ENCODE measurements at places on chromosomes 2 and 18.

- DNase-seq = no peak
Measured at GRCh38 chr18:41756141-41756540, 198.9 kb upstream of the PIK3C3 start.

DNA sequence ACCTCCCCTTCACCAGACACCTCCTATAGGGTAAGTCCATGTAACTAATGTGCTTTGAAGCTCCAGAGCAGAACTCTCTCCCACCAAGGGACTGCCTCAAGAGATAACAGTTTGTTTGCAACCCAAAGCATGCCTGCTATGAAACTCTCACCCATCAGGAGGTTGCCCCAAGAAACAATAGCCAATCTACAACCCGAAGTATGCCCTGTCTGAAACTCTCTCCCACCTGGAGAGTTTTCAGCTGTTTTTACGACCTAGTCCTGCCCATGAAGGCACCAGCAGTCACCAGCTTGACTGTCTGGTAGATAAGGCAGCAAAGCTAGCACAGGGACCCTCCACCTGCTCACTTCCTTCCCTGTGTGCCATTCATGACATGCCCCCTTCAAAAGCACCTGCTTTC is 533.9 kb upstream of the CRIM1 start:
- no peak for DNase-seq

- DNase-seq = no peak
Measured at GRCh38 chr2:85954590-85955458, 66.0 kb upstream of the ST3GAL5 start.

GRCh38 chr2:168978461-168978861 is 52.7 kb downstream of the ABCB11 start:
- no peak for DNase-seq

DNA sequence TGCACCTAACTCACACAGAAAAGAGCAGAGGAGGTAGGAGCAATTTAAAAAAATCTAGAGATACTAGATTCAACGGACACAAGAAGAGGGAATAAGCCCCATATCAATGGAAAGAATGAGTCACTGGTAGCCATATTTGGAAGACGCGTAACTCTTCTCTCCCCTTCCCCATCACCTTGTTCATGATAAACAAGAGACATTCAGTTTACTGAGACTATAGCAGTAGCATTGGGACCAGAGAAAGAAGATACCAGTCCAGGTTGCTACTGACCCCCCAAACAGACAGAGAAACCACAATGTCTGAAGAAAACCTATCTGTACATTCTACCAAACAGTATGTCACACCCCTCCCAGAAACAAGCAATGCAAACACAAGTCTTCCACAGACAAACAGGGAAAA is 81.1 kb downstream of the SLC66A3 start:
- DNase-seq = no peak

DNA sequence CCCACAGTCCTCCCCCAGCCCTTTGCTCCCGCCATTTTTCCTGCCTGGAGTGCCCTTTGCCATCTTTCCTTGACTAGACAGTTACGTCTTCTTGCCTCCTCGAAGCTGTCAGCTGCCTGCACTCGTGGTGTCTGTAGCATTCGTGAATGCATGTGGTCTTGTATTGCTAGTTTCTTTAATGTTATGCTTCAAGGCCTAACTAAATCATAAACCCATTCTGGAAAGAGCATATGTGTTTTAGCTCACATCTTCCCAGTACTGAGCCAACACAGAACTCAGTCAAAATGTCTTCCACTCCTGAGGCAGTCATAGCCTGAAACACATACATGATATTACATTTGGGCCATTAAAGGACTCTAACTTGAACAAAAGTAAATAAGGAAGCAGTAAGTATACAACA is 35.6 kb downstream of the SPC25 start:
- no peak for DNase-seq

DNA sequence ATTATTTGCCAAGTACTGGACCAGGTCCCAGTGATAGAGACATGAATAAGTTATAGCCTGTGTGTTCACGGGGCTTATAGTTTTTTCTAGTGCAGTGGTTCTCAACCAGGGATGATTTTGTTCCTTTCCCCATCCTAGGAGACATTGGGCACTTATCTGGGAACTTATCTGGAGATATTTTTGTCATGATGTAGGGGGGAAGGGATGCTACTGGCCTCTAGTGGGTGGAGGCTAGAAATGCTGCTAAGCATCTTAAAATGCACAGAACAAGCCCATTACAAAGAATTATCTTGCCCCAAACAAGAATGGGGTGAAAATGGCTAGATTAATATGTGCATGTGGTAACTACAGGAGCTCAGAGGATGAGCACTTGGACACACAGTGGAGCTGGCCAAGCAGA is 75.2 kb downstream of the KLHL29 start:
- no peak for DNase-seq
